NCI-H345 (cell line): ENCODE measurements at places on chromosomes 1 and 21.

- DNase-seq, result no peak
These were observed 189.2 kb downstream of the CDC7 start for GRCh38 chr1:91689641-91690481.

DNA sequence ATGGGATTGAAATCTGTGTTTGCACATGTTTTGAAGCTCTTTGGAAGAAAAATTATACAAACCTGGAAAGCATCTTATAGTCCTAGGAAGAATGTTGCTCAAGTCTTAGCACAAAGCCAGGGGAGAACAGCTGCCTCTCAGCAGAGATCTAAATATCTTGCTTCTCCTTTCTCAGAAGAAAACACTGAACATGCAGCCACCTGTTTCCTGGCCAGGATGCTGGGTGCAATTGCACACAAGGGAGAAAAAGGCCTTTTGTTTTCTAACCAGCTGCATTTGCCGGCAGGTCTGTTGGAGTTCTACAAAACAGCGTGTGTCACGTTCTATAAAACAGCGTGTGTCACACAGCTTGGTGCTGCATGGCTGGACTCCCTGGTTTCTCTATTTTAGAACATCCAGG, 259.6 kb upstream of the PLD5 start:
- DNase-seq, result peak; percentile 86

GRCh38 chr21:29245104-29245643, 53.5 kb upstream of the BACH1 start:
- DNase-seq, result peak; percentile 35

DNA sequence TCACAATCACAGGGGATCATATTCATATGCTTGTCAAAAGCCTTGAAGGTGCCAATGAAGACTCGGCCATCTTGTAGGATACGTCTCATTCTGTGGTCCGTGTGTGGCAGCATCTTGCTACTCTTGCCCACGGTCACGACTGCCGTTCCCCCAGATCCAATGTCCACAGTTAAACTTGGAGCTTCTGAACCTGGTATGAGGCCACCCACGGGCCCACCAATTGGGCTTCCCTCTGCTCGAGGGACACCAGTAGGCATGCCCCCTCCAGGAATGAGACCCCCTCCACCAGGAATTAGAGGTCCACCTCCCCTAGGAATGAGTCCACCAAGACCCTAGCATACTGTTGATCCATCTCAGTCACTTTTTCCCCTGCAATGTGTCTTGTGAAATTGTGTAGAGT, 39.6 kb downstream of the MORN1 start:
- no peak for DNase-seq

GRCh38 chr1:55958498-55958897, 620.9 kb downstream of the PLPP3 start:
- no peak for DNase-seq

DNA sequence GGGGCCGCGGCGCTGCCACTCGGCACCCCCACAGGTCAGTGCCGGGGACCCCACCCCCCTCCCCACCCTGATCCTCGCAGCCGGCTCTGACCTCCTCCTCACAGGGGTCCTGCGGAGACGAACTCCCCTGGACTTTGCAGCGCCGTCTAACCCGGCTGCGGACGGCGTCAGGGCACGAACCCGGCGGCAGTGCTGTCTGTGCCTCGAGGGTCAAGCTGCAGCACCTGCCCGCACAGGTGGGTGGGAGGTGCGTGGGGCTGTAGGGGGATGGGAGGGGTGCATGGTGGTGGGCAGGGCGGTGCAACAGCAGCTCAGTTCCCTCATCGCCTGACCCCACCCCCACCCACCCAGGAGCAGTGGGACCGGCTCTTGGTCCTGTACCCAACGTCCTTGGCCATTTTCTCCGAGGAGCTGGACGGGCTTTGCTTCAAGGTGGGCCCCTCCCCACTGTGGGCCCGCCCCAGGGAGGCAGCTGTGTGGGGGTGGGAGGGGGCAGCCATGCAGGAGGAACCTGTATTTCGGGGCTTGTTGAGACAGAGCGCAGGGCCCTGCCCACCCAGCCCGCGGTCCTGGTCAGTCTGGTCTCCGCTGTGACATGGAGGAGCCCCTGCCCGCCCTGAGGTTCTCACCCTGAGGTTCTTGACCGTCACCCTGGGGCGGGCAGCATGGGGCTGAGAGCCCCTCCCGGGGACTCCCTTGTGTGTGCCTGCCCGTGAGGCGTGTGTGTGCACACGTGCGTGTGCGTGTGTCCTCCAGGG, 4.9 kb downstream of the PLEKHN1 start:
- no peak for DNase-seq

DNA sequence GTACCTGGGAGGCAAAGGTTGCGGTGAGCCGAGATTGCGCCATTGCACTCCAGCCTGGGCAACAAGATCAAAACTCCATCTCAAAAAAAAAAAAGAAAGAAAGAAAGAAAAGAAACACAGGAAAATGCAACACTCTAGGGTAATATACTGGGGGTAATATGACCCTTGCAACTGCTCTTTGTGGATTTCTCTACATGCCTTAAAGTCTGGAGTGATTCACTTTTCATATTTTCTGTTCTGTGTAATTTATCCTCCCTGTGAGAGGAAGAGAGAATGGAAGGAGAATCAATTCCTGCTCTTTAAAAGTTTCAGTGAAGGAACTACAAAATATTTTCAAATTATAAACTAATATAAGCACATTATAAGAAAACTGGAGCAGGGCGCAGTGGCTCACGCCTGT, 22.7 kb downstream of the RIT1 start:
- no peak for DNase-seq

DNA sequence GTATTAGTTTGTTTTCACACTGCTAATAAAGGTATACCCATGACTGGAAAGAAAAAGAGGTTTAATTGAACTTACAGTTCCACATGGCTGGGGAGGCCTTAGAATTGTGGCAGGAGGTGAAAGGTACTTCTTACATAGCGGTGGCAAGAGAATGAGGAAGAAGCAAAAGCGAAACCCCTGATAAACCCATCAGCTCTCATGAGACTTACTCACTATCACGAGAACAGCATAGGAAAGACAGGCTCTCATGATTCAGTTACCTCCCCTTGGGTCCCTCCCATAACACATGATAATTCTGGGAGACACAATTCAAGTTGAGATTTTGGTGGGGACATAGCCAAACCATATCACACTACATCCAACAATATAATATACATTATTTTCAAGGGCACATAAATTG, 145.7 kb upstream of the BARHL2 start:
- no peak for DNase-seq

- peak; percentile 51 for DNase-seq
These were observed 46.3 kb downstream of the IER5 start for GRCh38 chr1:181134543-181135436.

GRCh38 chr1:225700889-225701465, 48.1 kb upstream of the ENAH start:
- no peak for DNase-seq

GRCh38 chr1:153533689-153534201, 2.0 kb downstream of the S100A6 start:
- DNase-seq, result peak; percentile 71

- peak; percentile 69 for DNase-seq
These were observed at the start of gene MAN1A2 for GRCh38 chr1:117367046-117368025. Gene MAN1A2 (plus strand): TSS chr1:117367449. CDS start chr1:117368184, 735 bp downstream.

DNA sequence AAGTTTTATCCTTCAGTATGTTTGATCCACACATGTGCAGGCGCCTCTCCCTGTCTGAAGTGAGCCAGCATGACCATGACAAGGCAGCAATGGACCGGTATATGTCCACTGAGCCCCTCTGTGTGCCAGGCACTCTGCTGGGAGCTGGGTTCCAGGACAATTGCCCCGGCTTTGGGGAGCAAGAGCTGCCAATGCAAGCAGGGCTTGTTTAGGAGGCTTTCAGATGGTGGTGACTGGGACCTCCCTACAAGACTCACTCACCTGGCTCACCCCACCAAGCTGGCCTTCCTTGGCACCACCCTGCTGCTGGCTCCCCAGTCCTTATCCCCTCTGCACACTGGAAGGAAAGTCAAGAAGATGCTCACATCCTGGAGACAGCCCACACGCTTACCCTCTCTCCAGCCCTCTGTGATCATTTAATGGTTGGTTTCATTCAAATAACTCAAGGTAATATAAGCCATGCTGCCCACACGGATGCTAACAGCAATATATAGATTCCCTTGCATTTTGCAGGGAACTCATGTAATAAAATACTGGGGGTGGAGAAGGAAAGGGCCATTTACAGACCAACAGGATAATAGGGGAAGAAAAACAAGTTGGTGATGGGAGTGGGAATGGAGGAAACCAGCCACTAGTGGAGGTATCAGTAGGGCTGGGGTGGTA, 23.6 kb downstream of the KCND3 start:
- no peak for DNase-seq

DNA sequence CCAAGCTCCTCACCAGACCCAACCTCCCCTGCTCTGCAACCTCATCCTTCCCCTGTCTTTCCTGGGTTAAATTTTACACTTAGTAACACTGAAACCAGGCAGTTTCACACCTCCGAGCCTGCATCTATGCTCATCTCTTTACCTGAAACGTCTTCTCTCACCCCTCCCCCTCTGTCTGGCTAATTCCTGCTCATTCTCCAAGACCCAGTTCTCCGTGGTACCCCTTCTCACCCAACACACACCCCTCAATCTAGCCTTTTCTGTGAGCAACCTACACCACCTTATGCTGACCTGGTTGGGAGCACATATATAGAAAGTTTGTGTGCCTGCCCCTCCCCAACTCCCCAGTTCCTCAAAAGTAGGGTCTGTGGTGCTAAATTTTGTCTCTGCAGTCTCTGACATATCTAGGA, 3.7 kb upstream of the KIAA1614 start:
- no peak for DNase-seq

- DNase-seq, result no peak
These were observed 1.6 kb downstream of the ADGRL4 start for GRCh38 chr1:79004916-79005315.

DNA sequence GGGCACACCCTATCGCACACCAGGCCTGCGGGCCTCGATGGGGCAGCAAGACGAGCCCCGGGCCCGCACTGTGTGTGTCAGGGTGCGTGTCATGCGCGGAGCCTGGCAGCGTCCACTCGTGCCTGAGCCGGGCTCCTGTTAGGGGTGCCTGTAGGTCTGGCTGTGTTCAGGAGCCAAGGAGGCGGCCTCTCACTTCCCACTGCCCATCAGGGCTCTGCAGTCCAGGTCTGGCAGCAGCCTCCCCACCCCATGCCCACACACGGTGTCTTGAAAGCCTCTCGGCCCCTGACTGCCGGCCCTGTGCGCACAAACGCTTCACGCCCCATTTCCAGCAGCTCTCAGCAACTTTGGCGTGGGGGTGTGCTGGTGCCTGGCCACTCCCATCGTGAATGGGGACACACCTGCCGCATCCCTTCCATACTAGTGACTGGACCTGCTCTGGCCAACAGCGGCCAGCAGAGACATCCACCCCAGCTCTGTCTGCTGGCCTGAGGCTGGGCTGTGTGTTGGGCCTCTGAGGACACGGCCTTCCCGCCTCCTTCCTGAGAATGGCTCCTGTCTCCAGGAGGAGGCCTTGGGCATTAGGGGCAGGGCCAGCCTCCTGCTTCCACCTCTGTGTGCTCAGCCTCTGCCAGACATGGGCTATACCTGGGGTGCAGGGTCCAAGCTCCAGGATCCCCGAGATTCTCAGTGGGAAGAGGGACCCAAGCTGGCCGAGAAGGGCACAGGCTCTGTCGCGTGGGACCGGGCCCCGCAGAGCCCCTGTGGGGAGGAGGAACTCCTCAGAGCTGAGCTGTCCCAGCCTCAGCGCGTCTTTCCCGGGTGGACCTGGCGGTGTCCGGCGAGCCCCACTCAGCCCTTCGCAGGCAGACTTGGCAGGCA, 41.8 kb upstream of the ACTRT2 start:
- DNase-seq, result no peak

DNA sequence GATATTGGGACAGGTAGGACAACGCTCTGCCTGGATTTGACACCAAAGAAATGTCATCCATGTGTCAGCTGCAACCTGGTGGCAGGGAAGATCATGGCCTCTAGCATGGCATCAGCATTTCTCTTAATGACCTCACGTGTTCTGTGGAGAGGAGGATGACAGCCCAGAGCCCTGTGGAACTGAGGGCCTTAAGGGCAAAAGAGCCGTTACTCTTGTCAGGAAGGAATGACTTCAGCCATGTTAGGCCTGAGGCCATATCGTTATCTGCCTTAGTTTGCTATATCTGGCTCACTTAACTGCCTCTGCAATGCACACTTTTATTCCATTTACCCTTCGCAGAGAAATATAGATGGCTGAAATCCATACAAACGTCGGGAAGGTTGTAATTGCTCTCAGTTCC, 83.2 kb upstream of the PBX1 start:
- no peak for DNase-seq

GRCh38 chr1:43868741-43869067, 64.9 kb upstream of the ARTN start:
- DNase-seq, result no peak

DNA sequence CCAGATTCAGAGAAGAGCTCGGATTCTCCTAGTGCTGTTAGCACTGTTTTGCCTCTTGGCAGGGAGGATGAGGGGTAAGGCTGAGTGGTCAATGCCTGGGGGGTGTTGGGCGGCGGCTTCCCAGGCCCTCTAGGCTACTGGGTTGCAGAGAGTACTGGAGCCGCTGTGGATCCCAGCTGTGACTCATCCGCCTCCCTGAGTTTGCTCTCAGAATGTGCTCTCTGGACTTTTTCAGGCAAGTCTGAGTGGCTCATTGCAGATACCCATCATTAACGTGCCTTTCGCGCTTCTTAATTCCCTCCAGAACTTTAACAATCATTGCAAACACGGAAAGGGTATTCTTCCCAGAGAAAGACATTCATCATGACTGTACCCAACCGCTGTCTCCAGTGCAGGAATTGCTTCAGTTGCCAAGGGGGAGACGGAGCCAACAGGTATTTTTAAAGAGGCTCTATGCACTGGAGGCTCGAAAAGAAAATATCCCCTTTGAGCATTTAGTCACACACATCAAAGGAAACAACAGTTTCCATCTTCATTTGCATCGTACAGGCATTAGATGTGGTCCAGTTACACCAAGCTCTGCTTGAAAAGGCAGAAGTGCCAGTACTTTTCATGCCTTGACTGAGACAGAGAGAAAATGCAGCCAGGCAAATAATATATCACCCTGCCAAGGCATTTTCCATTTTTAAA, 14.4 kb upstream of the CAMTA1 start:
- DNase-seq, result no peak
